Naive thymus-derived CD8-positive, alpha-beta T cell (primary cell): ENCODE measurements at places on chromosomes 3 and 15. TPM values are rescaled to one million over a fixed set of nuclear protein-coding genes. Genes with fewer than 3 reads are reported as not detected.
A peak's percentile ranks its signal among the peaks of the same experiment; 100 is the strongest.

The SOX14 gene
- not detected for polyA plus RNA-seq

The SLC25A20 gene
- 19.4 TPM for polyA plus RNA-seq

The ARGFX gene
- polyA plus RNA-seq: not detected

The AMIGO3 gene
- polyA plus RNA-seq: 1.2 TPM

The CRABP1 gene
- not detected for polyA plus RNA-seq

The FAM219B gene
- polyA plus RNA-seq: 18.8 TPM

The GABRA5 gene
- not detected for polyA plus RNA-seq

The DUOXA1 gene
- polyA plus RNA-seq: not detected

The HHLA2 gene
- polyA plus RNA-seq: 0.48 TPM

The ZIC4 gene
- polyA plus RNA-seq: not detected

The SLC2A2 gene
- polyA plus RNA-seq: not detected

GRCh38 chr3:109355625-109356441 lies 18.5 kb upstream of the DPPA4 start:
- no peak for DNase-seq
- no peaks in the 10 kb centered on the region for H3K4me1 ChIP-seq
- H3K36me3 ChIP-seq: no peaks in the 10 kb centered on the region
- no peak overlapping the region for H3K27ac ChIP-seq
- H3K27me3 ChIP-seq: no peaks in the 10 kb centered on the region

DNA sequence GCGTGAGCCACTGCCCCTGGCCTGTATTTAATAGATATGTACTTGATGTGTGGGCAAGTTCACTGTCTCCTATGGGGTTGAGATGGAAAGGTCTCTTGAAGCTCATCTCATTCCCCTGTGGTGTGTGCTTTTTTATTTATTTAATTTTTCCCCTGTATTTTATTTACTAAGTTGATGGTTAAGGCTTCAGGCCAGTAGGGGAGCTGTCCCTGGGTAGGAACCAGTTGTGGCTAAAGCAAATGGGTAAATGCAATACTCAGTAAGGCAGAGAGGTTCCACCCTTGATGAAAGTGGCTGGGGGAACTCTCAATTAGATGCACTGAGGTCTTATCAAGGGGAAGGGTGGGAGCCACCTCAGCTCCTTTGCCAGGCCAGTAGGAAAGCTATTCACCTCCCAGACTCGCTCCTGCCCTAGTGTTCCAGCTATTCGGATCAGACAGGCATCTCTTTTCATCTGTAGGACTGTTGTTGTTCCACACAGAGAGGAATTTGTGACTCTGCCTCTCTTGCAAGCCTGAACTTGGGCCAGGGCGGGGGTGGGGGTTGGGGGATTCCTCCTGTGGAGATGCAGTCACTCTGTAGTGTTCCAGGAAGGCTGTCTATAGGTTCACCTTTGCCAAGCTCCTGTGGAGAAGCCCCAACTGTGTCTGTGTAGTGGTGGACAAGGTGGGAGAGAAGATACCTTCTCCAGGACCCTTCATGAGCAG lies 26.1 kb downstream of the PCCB start:
- H3K27me3 ChIP-seq: no peaks in the 10 kb centered on the region
- H3K36me3 ChIP-seq: peaks cover 63% of the 10 kb centered on the region
- no peak overlapping the region for H3K27ac ChIP-seq
- H3K4me1 ChIP-seq: peaks cover 30% of the 10 kb centered on the region
- no peak overlapping the region for H3K4me3 ChIP-seq

GRCh38 chr15:72785432-72785831 lies 1.9 kb upstream of the ADPGK start:
- peak overlapping the region; percentile 99 for H3K27ac ChIP-seq
- peaks cover 37% of the 10 kb centered on the region for H3K4me1 ChIP-seq
- H3K4me3 ChIP-seq: no peak overlapping the region
- no peak for DNase-seq
- no peaks in the 10 kb centered on the region for H3K27me3 ChIP-seq

DNA sequence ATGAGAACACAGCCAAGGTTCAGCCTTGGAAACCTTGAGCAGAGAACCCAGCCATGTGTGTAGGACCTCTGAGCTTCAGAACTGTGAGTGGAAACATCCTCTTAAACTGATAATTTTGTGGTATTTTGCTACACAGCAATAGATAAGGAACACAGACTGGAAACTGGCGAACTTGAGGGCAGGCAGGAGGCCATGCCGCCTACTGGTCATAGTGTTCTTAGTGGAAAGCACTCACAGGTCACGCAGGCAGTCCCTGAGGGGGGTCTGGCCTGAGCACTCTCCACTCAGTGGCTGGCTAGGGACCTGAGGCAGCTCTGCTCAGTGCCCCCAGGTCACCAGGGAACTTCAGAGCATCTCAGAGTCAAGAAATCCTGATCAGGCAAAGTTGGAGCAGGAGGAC lies 9.7 kb upstream of the XIRP1 start:
- no peaks in the 10 kb centered on the region for H3K27me3 ChIP-seq
- no peaks in the 10 kb centered on the region for H3K4me1 ChIP-seq
- H3K4me3 ChIP-seq: no peak overlapping the region
- no peaks in the 10 kb centered on the region for H3K36me3 ChIP-seq

- no peaks in the 10 kb centered on the region for H3K36me3 ChIP-seq
- peaks cover 17% of the 10 kb centered on the region for H3K4me1 ChIP-seq
- H3K4me3 ChIP-seq: peak overlapping the region; percentile 95
- H3K27me3 ChIP-seq: peaks cover 7% of the 10 kb centered on the region
Observed at GRCh38 chr3:119580067-119580760, 922 bp downstream of the ADPRH start.

DNA sequence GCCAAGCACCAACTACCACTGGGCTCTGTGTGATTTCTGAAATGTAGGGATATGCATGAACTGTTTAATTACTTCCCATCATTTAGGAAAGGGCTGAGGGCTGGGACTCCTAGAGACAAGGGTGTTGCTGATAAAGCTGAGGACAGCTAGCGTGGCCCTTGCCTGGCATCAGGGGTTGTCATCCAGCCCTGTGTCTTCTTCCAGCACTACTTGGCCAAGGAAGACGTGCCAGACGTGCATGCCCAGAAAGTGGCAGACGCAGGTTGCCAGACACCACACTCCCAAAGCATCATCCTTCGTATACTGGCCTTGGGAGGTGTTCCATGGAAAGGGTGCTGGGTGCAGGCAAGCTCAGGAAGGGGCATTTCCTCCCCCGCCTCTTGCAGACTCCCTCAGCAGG lies 64.8 kb downstream of the LRIG1 start:
- no peak overlapping the region for H3K4me3 ChIP-seq
- H3K27ac ChIP-seq: no peak overlapping the region
- no peaks in the 10 kb centered on the region for H3K36me3 ChIP-seq
- H3K27me3 ChIP-seq: no peaks in the 10 kb centered on the region

- no peak overlapping the region for H3K4me3 ChIP-seq
- DNase-seq: no peak
- peaks cover 14% of the 10 kb centered on the region for H3K4me1 ChIP-seq
- H3K27ac ChIP-seq: no peak overlapping the region
Observed at GRCh38 chr3:139324456-139324855, 19.4 kb upstream of the MRPS22 start.

GRCh38 chr15:70120958-70121623 lies 23.4 kb upstream of the TLE3 start:
- no peaks in the 10 kb centered on the region for H3K4me1 ChIP-seq
- no peaks in the 10 kb centered on the region for H3K27me3 ChIP-seq
- H3K36me3 ChIP-seq: no peaks in the 10 kb centered on the region

GRCh38 chr15:69482686-69483256 lies 30.2 kb downstream of the RPLP1 start:
- no peak overlapping the region for H3K27ac ChIP-seq
- H3K36me3 ChIP-seq: no peaks in the 10 kb centered on the region
- H3K4me1 ChIP-seq: no peaks in the 10 kb centered on the region

GRCh38 chr15:23081271-23081670 lies 41.9 kb upstream of the TUBGCP5 start:
- DNase-seq: no peak
- no peak overlapping the region for H3K4me3 ChIP-seq
- no peaks in the 10 kb centered on the region for H3K36me3 ChIP-seq

GRCh38 chr15:28021281-28022039 lies 77.7 kb downstream of the OCA2 start:
- no peaks in the 10 kb centered on the region for H3K4me1 ChIP-seq
- H3K4me3 ChIP-seq: no peak overlapping the region
- H3K27ac ChIP-seq: no peak overlapping the region
- H3K36me3 ChIP-seq: no peaks in the 10 kb centered on the region
- DNase-seq: no peak
- peaks cover 12% of the 10 kb centered on the region for H3K27me3 ChIP-seq

GRCh38 chr15:78565951-78566774 lies 843 bp downstream of the CHRNA5 start:
- H3K27ac ChIP-seq: no peak overlapping the region
- H3K4me1 ChIP-seq: peaks cover 19% of the 10 kb centered on the region
- peak overlapping the region; percentile 87 for H3K4me3 ChIP-seq
- H3K27me3 ChIP-seq: peaks cover 4% of the 10 kb centered on the region
- peaks cover 3% of the 10 kb centered on the region for H3K36me3 ChIP-seq

DNA sequence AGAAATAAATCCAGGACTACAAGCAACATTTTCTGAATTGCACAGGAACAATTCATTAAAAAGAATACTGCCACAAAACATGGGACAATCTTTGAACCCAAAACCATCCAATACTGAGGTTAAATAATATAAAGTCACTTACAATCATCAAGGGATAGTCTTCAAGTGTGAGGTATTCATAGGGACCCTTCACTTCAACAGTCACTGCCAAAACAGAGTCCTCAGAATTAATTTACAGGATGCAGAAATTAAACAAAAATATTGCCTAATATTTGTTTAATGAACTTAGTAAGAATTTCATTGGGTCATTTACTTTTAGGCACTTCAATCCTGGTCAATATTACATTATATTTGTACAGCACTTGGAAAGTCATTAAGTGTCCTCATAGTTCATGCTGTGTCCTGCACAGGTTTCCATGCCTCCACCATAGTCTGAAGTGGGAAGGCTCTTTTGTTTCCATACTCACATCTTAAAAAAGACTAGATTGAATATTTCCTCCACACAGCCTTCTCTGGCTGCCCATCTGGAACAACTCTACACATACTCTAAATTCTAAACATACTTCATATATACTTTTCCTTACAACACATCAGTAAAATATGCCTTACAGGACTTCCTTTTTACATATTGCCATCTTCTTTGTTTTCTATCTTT lies 31.6 kb upstream of the VPS39 start:
- no peak for DNase-seq
- no peaks in the 10 kb centered on the region for H3K27me3 ChIP-seq

DNA sequence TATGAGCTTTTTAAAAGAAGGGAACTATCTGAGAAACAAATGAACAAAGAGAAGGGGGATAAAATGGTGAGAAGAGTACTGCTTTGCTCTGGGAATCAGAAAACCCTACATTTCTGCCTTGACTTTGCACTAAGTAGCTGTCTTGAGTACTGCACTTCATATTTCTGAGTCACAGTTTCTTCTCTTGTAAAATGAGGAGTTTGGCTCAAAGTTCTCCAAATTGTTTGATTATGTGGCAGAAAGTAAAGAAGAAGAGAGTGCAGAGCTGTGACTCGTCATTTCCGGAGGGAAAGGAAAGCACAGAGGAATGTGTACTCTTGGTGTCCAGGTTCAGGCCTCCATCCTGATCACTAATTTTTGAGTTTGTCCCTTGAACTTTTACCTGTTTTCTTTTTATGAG lies 54.7 kb downstream of the TP63 start:
- no peaks in the 10 kb centered on the region for H3K36me3 ChIP-seq
- H3K27me3 ChIP-seq: no peaks in the 10 kb centered on the region
- H3K4me3 ChIP-seq: no peak overlapping the region
- no peak overlapping the region for H3K27ac ChIP-seq

DNA sequence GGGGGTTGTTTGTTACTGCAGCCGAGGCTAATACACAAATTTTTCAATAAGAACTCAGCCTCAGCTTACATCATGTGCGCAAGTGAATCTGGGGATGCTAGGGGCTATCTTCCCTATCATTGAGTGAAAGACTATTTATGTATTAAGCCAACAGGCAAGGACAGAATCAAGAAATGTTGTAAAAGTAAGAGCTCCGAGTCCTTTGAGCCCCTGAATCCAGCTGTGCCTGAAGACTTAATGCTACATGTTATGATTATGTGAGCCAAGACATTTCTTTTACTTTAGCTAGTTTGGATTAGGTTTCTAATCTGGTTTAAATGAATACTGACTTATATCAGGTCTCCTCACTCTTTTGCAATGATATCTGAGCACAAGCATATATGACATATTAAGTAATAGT lies 782.9 kb upstream of the CFAP20DC start:
- H3K27me3 ChIP-seq: no peaks in the 10 kb centered on the region
- peaks cover 15% of the 10 kb centered on the region for H3K36me3 ChIP-seq
- no peaks in the 10 kb centered on the region for H3K4me1 ChIP-seq
- no peak overlapping the region for H3K27ac ChIP-seq
- no peak overlapping the region for H3K4me3 ChIP-seq
- no peak for DNase-seq

DNA sequence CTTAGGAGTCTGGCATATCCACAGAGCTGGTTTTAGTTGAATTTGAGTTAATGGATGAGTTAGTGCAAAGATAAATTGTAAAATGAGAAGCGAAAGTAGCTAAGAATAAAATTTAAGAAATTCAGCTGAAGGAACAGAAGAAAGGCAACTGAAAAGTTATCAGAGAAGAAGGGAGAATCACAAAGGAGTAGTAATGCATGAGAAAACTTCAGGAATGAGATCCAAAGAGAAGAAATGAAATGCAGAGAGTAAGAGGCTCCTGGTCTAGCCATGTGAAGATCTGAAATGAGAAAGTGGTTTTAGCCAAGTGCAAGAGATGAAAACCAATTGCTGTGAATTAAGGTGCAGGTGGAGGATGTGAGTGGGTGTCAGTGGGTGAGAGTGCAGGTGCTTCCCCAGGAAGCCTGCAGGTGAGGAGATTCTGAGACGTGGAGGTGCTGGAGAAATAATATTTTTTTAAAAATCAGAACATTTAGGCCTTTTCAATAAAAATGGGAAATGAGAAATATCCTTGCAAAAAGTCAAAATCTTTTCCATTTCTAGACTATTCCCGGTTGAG lies 18.5 kb downstream of the KBTBD8 start:
- H3K27ac ChIP-seq: no peak overlapping the region
- DNase-seq: no peak
- H3K4me1 ChIP-seq: peaks cover 25% of the 10 kb centered on the region
- H3K27me3 ChIP-seq: no peaks in the 10 kb centered on the region
- peaks cover 4% of the 10 kb centered on the region for H3K36me3 ChIP-seq

- H3K4me3 ChIP-seq: no peak overlapping the region
- DNase-seq: no peak
- H3K27ac ChIP-seq: no peak overlapping the region
- peaks cover 1% of the 10 kb centered on the region for H3K4me1 ChIP-seq
- peaks cover 4% of the 10 kb centered on the region for H3K27me3 ChIP-seq
- no peaks in the 10 kb centered on the region for H3K36me3 ChIP-seq
Observed at GRCh38 chr3:138450704-138451424, 16.4 kb downstream of the ESYT3 start.

GRCh38 chr15:39125904-39126303 lies 455.0 kb upstream of the THBS1 start:
- H3K4me1 ChIP-seq: peaks cover 2% of the 10 kb centered on the region
- peaks cover 14% of the 10 kb centered on the region for H3K27me3 ChIP-seq
- H3K4me3 ChIP-seq: no peak overlapping the region
- DNase-seq: peak; percentile 30
- H3K36me3 ChIP-seq: no peaks in the 10 kb centered on the region
- H3K27ac ChIP-seq: no peak overlapping the region

GRCh38 chr15:79450648-79451047 lies 18.5 kb downstream of the MINAR1 start:
- no peak overlapping the region for H3K4me3 ChIP-seq
- no peak overlapping the region for H3K27ac ChIP-seq
- H3K4me1 ChIP-seq: no peaks in the 10 kb centered on the region

- H3K36me3 ChIP-seq: peaks cover 8% of the 10 kb centered on the region
- no peak overlapping the region for H3K27ac ChIP-seq
- H3K4me3 ChIP-seq: no peak overlapping the region
- DNase-seq: no peak
- H3K27me3 ChIP-seq: no peaks in the 10 kb centered on the region
Observed at GRCh38 chr3:60906283-60906682, 345.0 kb downstream of the FHIT start.

- H3K27ac ChIP-seq: no peak overlapping the region
- H3K4me1 ChIP-seq: peaks cover 4% of the 10 kb centered on the region
- H3K36me3 ChIP-seq: no peaks in the 10 kb centered on the region
- H3K27me3 ChIP-seq: peaks cover 3% of the 10 kb centered on the region
- no peak overlapping the region for H3K4me3 ChIP-seq
Observed at GRCh38 chr15:94168250-94168649, 63.1 kb upstream of the MCTP2 start.
